Activated naive CD4-positive, alpha-beta T cell (primary cell): ENCODE measurements at places on chromosomes 2 and 18.

GRCh38 chr2:188576651-188577050 lies 285.0 kb downstream of the GULP1 start:
- no peak for DNase-seq

DNA sequence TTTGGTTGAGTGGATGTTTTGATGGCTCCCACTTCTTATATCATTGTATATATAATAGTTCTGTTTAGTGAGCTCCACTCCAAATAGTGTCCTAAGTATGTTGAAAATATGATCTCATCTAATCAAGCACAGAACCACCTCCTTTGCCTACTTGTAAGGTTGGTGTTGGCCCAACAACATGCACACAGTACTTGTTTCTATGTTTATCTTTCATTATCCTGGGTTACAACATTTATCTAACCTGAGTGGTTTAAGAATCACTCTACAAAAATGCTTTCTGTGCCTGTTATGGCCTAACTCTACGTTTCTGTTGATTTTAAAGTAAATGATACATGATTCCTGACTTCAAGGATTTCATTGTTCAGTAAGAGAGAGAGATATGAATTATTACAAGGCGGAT lies 281.9 kb downstream of the FIGN start:
- no peak for DNase-seq

GRCh38 chr2:48530033-48530811 lies at the start of gene STON1:
TSS of gene STON1 (plus strand) at chr2:48530154. CDS start at chr2:48580634, 50,480 bp downstream.
- no peak for DNase-seq

DNA sequence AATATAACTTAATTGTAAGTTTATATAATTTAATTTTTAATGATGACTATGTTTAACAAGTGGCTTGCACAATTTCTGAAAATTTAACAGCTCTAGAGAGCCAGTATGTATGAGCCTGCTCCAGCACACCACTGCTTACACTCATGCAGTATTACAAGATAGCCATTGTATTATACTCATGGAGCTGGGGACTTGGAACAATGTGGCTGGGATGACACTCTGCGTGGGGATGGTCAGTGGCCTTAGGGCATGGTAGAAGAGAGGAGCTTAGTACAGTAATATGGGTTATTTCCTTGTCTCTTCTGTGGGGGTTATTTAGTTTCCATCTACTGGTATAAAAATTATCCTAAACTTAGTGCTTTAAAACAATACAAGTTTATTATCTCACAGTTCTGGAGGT lies 105.1 kb upstream of the STON1 start:
- DNase-seq: no peak
